ENCODE measurements at places on chromosomes 11 and 22.

GRCh38 chr11:82732734-82733443 lies 775 bp downstream of the FAM181B start:
- no peak for DNase-seq

DNA sequence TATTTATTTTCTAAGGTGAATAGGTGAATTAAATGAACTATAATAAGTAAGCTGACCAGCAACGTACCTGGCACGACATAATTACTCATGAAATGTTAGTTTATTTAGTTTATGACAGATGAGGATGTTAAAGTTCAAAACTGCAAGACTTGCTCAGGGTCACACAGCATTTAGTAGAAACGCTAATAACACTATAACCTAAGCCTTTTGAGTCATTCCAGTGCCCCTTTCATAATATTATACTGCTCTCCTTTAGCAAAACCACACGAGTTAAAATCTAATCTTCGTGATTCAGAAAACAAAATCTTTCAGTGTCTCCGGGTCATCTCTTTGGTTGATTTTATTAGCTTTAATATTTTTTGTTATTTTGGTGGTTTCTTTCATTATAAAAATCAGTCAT lies 39.6 kb downstream of the BTBD10 start:
- DNase-seq, result no peak

GRCh38 chr11:93655047-93655446 lies 6.4 kb upstream of the CEP295 start:
- no peak for DNase-seq

DNA sequence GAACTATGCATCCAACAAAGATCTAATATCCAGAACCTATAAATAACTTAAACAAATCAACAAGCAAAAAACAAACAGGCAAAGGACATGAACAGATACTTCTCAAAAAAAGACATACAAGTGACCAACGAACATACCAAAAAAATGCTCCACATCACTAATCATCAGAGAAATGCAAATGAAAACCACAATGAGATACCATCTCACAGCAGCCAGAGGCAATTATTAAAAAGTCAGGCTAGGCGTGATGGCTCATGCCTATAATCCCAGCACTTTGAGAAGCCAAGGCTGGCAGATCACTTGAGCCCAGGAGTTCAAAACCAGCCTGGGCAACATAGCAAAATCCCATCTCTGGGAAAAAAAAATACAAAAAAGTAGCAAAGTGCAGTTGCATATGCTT lies 10.7 kb downstream of the SAA4 start:
- no peak for DNase-seq

GRCh38 chr11:126727381-126727780 lies 273.2 kb downstream of the KIRREL3 start:
- DNase-seq, result no peak

DNA sequence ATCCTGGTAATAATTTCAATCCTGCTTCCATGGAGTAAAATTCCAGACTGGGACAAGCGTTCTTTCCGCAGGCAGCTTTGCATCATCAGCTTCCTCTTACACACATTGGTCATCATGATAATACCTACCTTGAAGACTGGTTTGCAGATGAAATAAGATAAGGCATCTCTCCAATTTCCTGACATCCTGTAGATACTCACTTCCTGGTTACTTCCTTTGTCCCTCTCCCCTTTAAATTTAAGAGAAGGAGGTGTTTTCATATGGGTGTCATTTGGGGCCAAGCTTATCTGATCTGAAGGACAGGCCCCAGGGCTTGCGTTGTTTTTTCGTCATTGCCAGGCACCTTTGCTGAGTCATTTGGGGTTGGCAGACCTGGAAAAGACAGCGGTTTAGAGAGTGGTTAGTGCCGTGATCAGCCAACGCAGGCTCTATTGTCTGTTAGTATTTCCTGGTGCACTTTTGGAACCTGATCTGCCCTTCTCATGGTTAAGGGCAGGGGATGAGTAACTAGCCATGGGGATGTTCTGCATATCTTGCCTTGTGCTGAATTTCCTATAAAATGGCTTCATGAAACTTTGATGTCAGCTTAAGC lies 24.1 kb downstream of the GRAMD1B start:
- DNase-seq, result no peak

GRCh38 chr11:94968334-94968958 lies 4.9 kb downstream of the CWC15 start:
- no peak for DNase-seq

- DNase-seq, result no peak
These were observed 384.8 kb downstream of the TENM4 start for GRCh38 chr11:79055856-79056631.

DNA sequence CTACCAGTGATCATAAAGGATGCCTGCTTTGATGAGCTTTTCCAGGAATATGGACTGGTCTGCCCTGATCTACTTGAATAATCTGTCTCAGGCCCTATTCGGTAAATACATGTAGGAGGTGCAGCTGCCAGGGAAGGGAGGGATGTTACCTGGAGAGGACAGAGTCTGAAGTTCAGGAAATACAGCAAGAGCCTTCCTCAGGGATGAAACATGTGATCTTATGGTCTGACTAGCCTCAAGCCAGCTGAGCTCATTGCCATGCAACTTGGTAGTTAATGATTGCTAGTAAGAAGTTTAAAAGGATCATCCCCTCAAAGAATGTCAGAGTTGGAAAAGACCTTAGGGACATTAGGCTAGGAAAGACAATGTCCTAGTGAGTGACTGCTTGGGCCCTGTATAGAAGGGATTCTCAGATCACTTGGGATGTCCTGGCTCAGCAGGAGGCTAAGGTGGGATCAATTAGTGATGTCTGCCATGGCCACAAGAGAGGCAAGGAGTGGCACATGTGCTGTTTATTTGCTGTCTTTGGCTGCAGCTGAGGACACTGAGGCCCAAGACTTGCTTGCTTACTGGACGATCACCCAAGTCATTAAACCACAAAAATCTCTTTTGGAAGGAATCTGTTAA lies 18.5 kb downstream of the PTPRJ start:
- DNase-seq, result no peak

DNA sequence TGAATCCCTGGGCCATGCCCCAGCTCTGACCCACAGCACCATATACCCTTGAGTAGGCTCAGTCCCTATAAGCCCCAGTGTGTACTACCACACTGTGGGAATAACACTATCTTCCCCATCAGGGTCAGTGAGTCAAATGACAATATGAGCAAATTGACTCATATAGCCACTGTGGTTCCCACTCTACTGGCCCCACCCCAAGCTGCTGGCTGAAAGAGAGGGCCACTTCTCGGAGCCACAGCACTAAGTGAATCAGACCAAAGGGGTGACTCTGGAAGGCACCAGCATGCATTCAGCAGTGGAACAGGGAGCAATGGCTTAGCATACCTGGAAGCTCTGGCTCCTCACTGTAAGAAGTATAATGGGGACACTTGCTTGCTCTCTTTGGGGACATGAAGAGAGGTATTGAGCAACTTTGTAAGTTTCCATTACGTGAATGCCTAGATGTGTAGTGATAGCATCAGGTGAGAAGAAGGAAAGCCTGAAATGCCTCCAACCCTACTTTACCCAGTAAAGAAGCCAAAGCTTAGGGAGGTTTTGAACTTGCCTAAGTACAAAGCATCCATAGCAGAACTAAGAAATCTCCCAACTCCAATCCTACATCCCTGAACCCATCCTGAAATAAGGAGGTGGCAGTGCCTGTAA lies 13.5 kb downstream of the CD59 start:
- no peak for DNase-seq

- DNase-seq, result no peak
These were observed 63.3 kb downstream of the SYT9 start for GRCh38 chr11:7314811-7315604.

DNA sequence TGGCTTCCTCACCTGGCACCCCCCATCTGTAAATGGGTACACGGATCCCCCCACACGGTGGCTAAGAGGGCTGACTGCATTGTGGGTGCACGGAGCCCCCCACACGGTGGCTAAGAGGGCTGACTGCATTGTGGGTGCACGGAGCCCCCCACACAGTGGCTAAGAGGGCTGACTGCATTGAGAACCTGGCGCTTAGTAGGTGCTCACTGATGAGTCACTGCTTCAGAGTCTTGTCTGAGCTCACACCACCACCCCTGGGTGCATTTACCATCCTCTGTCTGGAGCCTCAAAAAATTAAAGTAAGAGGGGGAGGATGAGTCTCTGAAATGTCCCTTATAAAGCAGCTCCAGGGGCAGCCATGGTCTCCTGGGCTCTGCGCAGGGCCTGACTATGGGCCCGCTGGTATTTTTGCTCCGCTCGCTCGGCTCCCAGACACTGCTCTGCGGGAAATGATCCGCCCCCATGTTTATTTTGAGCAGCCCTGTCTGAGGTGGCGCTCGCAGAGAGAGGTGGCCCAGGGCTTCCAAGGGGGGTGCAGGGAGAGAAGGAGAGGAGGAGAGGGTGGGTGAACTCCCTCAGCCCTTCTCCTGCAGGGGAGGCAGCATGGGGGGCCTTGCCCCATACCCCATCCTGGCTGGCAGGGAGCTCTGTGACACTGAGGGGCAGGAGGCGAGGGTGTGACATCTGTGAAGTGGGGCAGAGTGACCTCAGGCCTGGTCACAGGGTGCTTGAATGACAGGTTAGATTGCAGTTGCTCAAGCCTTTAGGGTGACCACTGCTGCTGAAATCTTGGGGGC lies 82.6 kb downstream of the CACNA1I start:
- no peak for DNase-seq

DNA sequence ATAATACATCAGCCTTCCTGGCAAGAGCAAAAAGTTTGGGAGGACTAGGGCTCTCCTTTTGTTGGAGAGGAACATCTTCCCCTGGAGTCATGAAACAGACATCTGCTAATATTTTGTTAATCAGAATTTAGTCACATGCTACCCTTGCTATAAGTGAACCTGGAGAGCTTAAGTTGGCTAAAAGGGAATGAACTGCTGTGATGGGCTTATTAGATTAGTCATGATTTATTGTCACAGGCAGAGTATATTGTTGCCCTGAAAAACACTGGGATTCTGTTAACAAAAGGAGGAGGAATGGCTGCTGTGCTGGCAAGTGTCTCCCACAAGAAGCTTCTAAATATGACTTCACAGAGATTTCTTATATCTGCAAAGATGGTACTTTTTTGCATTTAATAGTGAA lies 16.0 kb downstream of the TCP11L1 start:
- no peak for DNase-seq

DNA sequence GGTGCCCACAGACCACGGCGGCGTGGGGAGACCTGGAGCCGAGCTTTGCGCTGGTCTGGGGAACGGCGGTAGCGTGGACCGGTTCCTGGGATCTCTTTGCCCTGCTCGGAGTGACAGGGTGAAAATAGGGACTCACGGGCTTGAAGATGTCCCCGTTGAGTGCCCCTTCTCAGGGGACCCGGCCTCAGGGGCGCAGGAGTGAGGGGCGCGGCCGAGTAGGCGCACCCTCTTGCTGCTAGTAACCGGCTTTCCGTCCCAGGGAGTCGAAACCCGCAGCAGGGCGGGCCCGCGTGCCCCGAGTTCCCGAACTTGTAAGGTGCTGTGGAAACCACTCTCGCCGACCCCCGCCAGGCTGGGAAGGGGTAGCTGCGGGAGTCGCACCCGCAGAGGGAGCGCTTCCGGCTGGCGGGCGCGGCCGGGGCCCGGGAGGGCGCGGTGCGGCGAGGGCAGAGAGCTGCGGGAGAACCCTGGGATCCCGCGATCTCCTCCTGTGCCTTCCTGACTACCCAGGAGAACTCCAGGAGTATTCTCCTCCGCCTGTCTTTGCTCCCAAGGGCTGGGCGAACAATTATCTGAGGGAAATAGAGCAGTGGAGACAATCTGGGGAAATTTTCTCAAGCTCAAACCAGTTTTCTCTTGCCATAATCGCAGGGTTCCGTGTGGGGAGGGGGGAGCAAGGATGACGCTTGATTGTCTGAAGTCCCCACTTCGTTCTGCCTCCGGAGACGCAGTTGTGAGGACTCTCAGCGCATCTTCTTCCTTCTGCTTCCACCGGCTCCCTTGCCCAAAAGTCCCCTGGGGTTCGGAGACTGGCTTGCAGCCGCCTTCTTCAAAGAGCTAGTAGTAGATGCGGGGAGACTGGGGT lies 666 bp downstream of the NELL1 start:
- DNase-seq, result no peak

GRCh38 chr11:126485021-126485792 lies 129.7 kb downstream of the ST3GAL4 start:
- no peak for DNase-seq

DNA sequence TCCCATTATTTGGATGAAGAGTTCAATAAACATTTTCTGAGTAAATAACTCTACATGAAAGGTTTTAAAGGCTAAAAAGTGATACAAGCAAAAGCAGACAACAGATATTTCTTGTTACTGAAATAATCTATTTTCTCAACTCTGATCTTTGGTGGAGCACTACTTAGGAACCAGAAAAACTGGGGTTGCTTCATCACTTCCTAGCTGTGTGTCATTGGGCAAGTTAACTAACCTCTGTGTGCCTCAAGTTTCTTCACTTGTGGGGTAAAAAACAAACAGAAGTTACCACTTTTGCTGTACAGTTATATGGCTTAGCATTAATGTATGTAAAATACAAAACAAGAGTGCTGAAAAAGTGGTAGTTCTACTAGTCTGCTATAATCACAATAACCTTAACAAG lies 5.6 kb downstream of the MAPK1 start:
- DNase-seq, result no peak

DNA sequence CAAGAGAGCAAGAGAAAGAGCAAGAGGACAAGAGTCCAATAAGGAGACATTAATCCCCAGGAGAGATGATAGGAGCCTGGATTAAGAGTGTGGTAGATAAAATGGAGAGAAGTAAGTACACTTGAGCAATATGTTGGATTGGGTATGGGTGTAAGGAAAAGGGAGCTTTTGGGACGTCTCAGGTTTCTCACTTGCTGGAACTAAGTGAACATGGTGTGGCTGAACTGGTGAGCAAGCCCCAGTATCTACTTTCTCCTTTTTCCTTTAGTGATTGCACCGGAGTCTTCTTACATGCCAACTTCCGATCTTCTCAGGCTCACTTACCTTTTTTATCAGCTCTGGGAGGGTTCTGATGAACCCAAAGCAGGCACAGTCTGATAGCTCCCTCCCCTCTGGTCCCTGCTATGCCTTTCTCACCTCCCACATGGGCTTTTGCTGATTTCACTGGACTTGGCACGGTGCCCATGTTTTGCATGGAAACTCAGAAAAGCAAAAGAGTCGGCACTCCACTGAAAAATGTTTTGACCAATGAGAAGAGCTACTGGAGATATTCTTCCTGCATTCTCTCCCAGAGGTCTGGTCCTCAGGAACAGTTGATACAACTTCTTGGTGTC lies 14.5 kb upstream of the APLNR start:
- no peak for DNase-seq

DNA sequence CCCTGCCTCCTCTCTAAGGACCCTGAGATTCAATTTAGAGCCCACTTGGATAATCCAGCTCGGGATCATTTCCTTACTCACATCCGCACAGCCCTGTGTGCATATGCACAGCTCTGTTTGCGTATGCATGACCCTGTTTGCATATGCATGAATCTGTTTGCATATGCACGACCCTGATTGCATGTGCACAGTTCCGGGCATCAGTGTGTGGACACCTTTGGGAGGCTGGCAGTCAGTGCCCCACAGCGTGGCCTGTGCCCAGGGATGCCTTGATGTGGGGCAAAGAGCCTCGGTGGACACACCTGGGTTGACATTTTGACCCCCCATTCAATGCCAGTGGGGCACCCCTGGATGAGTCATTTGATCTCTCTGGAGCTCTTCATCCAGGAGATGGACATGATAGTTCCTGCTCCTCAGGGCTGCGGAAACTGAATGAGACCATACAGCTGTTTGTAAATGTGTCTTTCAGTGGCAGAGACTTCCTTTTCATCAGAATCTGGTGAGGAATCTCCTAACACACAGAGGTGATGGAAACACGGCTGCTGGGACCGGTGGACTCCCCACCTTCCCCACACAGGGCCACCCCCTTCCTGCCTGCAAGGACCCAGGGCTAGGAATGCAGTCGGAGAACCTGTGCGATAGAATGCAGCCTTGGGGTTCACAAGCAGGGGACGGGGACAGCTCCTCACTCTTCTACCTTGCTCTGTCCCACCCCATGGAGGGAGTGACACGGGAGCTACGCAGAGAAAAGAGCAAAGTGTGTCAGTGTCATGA lies 41.2 kb downstream of the MYEOV start:
- DNase-seq, result no peak
